ENCODE measurements at places on chromosomes 1 and 21.

DNA sequence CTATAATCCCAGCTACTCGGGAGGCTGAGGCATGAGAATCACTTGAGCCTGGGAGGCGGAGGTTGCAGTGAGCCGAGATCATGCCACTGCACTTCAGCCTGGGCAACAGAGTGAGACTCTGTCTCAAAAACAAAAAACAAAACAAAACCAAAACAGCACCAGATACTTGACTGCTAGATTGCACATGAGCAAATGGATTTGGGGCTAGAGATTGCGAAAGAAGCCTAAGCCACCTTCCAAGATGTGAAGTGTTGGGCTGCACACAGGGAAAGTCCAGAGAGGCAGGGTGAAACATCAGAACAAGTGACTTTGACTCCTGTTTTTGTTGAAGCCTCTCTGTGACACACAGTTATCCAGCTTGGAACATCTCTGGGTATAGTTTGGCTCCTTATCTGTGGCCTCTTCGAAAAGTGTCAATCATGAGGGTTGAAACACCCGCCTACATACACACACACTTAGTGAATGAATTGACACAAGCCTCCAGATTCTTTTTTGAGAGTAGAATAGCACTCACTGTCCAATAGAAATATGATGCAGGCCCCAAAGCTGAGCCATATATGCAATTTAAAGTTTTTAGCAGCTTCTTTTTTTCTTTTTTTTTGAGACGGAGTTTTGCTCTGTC lies 34.2 kb upstream of the GPR137B start:
- DNase-seq: no peak

DNA sequence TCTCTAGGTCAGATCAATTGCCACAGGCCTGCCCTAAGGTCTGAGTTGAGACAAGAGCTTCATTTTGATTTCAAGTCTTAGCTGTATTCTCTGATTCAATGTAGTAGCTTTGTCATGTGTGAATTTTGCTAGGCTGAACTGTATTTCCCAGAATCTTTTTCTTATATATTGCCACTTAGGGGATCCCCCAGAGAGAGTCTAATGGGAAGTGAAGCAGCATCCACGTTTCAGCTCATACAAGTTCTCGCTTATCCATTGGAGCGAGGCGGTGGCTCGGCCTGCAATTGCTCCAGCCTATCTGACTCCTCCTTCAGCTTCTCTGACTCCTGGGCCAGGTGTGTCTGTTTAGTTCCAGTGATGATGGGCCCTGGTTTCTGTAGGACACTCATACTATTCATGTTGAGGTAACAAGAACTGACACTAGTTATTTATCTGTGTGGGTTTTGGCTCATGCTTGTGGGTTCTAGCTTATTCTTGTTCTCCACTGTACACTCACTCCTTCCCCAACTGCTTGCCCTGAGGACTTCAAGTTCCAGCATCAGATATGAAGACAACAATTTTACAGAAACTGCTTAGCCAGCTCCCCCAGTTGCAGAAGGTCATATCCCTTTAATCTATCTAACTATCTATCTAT lies 48.2 kb downstream of the TBX19 start:
- DNase-seq: no peak

- no peak for DNase-seq
Observed at GRCh38 chr1:9397997-9398526, 105.4 kb downstream of the SPSB1 start.

GRCh38 chr1:244319283-244320132 lies 132.2 kb downstream of the ADSS2 start:
- peak; percentile 15 for DNase-seq

- DNase-seq: no peak
Observed at GRCh38 chr1:8077602-8078001, 51.5 kb upstream of the ERRFI1 start.

- no peak for DNase-seq
Observed at GRCh38 chr1:109771712-109772657, 8.3 kb upstream of the EPS8L3 start.
